ENCODE measurements at places on chromosomes 2 and 18.

GRCh38 chr2:42233976-42234441, 64.9 kb downstream of the EML4 start:
- no peak for DNase-seq

GRCh38 chr18:3710712-3711301, 260.8 kb downstream of the TGIF1 start:
- no peak for DNase-seq

GRCh38 chr2:187129306-187129705, 280.3 kb upstream of the ZSWIM2 start:
- DNase-seq, result no peak

DNA sequence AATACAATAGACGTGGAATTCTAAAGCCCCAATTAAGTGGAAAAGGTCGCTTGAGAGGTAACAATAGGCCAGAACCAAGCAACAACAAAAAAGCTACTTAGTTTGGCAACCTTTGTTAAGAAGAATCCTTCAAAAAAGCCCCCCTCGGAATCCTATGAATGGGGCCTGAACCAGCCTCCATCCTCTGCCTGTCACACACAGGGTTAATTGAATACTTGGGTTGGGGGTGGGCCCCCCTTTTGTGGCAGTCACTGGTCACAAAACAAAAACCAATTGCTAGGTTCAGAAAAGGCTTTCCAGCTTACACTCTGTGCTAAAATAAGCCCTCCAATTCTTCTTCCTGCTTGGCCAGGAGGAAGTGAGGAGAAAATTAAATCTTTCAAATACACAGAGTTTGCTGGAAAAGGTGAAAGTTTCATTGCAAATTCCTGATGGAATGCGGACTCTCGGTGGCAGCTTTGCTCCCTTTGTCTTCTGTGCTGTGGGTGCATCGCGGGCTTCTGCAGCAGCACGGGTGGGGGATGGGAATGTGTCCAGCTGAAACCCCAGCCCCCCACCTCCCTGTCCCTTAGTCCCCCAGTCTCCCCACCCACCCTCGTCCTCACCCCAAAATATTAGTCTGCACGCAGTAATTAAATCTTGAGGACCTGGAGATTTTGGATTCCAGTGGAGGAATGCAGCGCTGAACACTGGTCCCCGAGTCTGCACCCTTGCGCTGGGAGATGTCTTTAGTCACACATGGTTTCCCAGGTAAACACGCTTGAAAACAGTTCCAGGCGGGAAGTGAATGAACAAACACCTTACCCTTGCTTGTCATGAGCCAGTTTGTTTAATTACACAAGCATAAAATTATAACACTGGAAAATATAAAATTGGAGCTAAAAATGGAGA, 254.3 kb downstream of the SOX11 start:
- DNase-seq, result no peak

DNA sequence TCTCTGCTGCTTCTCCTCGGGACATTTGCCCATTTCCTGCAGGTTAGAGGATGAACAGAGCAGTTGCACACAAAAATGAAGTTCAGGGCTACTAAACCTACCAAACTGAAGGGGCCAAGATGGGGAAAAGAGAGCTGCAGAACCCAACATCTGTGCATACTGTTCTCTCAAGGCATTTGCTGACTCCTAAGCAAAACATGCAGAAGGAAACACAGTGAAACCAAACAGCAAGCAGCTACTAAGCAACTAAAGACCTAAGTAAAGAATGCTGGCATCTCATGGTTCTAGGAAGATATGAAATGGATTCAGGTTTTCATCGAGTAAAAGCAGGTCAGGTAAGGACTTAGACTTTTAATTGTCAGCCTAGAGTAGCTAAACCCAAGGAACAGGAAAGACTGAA, 111.9 kb upstream of the SYT4 start:
- no peak for DNase-seq

GRCh38 chr2:240722796-240723735, 31.4 kb downstream of the AQP12A start:
- DNase-seq, result no peak

- no peak for DNase-seq
Measured at GRCh38 chr18:37383036-37383785, 182.4 kb downstream of the CELF4 start.

DNA sequence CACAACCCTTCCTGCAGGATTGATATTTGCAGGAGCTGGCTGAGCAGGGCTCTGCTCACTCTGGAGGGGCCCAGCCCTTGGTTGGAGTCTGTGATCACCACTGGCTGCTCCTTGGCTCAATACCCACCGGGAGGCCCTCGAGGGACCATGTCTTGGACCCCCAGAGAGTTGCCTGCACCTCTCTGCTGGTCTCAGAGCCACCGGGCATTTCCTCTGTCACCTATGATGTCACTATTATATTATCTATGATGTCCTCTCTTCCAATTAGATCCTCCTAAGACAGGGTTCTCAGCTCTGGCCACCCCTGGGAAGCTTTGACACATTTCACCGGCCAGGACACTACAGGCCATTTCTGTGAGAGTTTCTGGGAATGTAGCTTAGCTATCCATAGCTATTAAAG, 113.1 kb downstream of the PDCL3 start:
- DNase-seq, result no peak

- DNase-seq, result no peak
Measured at GRCh38 chr2:136143603-136144451, 25.9 kb upstream of the CXCR4 start.

- DNase-seq, result no peak
Measured at GRCh38 chr2:132567682-132568081, 102.3 kb downstream of the LYPD1 start.

- no peak for DNase-seq
Measured at GRCh38 chr2:184113696-184114403, 484.5 kb upstream of the ZNF804A start.

GRCh38 chr2:225052703-225053102, 10.4 kb upstream of the DOCK10 start:
- DNase-seq, result no peak

- no peak for DNase-seq
Measured at GRCh38 chr2:152826581-152827279, 108.3 kb downstream of the ARL6IP6 start.

GRCh38 chr2:161068670-161069069, 91.6 kb upstream of the TANK start:
- DNase-seq, result no peak

DNA sequence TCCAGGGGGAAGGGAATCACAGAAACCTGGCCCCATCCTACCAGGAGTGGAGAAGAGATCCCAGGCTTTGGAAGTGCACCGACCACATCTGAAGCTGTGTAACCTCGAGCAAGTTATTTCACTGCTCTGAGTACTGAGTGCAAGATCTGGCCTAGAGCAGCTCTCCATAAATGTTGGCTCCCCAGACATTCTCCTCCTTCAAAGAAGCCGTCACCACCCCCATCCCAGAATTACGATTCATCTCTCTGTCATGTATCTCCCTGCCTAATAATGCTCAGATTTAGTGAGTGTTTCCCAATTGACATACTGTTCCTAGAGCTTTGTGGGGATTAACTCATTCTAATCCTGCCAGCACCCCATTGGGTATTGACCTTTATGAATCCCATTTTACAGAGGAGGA, 51.7 kb downstream of the TNS1 start:
- DNase-seq, result no peak

DNA sequence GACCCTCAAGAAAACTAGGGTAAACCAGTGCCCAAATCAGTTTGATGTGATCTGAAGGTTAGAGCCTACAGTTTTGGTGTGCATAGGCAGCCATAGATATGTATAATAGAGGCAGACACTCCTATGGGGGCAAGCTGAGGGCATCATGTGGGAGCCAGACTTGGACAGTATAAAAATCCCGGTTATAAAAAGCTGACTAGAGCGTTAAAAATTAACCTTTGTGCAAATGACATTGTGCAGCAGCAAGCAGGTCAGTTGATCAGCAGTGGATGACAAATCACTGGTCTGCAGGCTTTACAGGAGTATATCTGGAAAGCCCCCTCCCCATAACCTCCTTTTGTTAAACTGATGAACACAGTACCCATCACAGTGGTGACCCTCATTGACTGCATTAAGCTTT, 107.8 kb downstream of the CTNNA2 start:
- DNase-seq, result no peak

GRCh38 chr18:47204908-47205522, 28.9 kb upstream of the IER3IP1 start:
- no peak for DNase-seq

DNA sequence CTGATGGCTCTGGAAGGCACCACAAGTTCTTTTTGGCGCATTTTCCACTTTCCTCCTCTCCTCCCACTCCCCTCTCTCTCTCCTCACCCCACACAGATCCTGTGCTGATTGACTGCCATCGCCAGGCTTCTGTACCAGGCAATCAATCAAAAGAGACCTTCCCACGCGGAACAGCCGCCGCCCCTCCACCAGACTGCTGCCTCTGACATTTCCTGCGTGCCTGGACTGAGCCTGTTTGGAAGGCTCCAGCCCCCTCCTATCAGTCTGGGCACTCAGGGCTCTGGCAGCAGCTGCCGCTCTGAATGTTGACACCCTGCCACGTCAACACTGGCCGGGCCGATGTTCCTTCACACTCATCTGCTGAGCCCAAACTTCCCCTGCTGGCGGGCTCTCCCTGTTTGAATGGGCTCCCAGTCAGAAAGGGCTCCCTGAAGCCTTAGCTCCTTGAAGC, 467.7 kb downstream of the EPHA4 start:
- no peak for DNase-seq

DNA sequence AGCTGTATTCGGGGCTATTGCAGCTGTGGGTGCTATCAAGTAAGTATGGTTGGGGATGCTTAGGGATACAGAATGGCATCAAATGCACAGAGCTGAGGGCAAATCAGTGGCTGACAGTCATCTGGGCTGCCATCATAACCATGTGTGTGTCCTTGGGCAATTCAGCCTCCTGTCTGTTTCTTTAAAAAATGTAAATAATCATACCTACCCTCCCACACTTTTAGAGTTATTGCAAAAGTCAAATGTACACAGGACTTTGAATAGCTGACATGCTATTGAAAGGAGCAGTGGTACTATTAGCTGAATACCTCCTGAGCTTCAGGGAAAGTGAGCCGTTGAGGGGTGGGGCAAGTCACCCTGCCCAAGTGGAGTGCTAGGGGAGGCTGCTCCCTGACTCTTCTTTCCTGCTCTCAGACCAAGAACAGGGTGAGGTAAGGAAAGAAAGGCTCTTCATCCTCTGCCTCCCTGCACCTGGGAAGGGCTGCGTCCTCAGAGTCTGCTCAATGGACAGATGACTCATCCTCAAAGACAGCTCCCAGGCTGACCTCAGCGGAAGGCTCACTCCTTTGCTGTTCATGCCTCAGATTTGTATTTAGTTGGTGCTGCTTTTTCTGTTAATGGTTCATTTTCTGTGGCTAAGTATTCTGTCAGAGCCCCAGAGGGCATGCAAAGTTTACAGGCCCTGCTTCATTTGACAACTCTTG, 54.9 kb upstream of the BZW1 start:
- DNase-seq, result no peak

- no peak for DNase-seq
Measured at GRCh38 chr2:188512456-188512855, 220.8 kb downstream of the GULP1 start.

- DNase-seq, result no peak
Measured at GRCh38 chr2:238873381-238873801, 25.5 kb downstream of the TWIST2 start.

DNA sequence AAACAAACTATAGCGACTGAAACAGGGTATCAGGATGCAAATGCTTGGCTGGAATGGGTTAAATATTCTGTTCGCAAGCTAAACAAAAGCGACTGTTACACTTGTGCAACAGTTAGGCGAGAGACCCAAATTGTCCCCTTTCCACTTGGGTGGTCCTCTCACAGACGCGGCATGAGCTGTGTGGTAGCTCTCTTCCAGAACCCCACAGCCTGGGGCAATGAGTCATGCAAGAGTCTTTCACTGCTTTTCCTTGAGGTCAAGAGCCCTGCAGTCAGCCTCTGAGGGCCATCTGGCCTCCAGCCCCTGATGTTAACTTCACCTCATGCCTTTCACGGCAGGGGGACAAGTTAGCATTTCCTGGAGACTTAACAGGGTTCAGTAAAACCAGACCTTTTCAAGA, 25.7 kb downstream of the SULT1C4 start:
- DNase-seq, result no peak

DNA sequence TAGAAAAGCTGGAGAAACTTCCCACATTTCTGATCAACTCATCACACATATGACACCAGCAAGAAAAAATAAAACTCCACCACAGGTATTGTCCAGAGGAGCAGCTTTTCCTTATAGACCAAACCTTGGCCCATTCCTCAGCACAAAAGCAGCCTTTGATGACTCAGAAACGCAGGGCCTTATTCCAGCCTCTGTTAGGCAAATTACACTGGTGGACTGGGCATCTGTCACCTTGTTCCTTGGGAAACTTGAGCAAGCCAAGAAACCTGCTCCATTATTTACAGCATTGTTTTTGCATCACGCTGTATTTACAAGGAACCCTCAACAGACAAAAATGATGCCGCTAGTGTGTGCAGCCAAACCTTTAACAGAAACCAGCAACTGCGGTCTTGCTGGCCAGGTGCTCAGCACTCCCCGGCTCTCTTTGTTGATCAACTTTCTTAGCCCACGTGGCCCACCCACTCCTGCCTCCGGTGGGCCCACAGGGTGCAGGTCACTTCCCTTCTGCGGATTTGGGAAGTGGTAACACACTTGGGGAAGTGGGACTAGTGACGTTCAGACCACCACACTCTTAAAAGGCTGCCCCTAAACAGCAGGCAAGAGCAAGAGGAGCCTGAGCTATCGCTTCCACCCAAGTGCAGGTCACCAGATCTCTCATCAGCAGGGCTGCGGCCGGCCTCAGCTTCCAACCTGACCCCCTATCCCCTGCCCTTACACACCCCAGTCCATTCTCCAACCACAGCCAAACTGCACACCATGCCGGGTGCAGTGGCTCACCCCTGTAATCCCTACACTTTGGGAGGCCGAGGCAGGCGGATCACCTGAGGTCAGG, 1.5 kb downstream of the AP1S3 start:
- DNase-seq, result no peak

- no peak for DNase-seq
Measured at GRCh38 chr2:113174376-113174750, 592 bp downstream of the PSD4 start.

DNA sequence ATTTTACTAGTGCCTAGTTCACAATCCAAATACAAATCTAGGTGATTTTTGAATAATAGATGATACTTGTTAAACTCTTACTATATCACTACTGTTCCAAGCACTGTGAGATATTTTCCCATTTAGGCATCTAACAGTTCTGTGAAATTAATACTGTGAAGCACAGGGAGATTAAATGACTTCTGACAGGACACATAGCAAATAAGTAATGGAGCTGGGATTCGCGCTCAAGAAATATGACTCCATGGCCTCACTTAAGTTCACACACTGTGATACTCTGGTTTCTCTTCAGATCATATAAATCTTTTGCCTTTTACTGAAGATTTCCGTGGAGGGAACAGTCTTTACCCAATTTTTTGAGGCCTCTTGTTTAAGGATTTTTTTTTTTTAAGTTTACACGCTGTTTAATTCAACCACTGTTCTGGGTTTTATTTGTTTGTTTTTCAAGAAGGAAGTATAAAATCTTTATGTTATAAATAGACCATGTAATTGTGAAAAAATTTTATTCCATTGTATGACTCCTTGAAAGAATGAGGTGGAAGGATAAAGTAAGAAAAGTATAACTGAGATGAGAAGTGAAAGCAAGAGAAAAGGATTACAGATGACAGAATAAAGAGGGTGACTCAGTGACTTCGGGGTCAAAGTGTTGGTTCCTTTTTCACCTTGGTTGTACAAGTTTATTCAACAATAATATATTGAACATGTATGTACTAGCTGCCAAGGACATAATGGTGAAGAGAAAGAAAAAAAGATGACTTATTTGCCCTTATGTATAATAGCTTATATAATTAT, 30.2 kb downstream of the RBM45 start:
- no peak for DNase-seq
